ENCODE measurements at places on chromosomes 13 and 19.
A peak's percentile ranks its signal among the peaks of the same experiment; 100 is the strongest.

GRCh38 chr13:92224825-92225224 lies 826.4 kb downstream of the GPC5 start:
- DNase-seq: no peak

GRCh38 chr19:53826876-53827275 lies 2.8 kb upstream of the NLRP12 start:
- no peak for DNase-seq

DNA sequence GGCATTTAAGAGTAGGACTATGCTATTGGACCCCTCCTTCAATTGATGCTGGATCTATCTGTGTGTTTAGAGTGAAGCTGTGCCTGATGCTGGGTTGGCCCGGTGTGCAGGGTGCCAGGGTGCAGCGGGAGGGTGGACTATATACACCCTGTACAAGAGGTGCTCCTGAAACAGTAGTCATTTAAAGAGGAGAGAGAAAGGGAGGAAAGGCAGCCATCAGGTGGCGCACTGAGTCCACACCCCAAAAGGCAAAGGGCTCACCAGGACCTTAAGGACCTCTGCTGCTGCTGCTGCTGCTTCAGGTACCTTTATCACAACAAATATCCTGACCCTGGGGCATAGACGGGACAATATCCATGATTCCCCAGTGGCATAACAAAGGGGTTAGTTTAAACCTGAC lies 39.4 kb downstream of the ZNF136 start:
- peak; percentile 7 for DNase-seq

GRCh38 chr19:47331931-47332547 lies at the start of gene C5AR2:
Gene C5AR2 (plus strand): TSS chr19:47332175. CDS start chr19:47340800, 8,625 bp downstream.
- peak; percentile 50 for DNase-seq

DNA sequence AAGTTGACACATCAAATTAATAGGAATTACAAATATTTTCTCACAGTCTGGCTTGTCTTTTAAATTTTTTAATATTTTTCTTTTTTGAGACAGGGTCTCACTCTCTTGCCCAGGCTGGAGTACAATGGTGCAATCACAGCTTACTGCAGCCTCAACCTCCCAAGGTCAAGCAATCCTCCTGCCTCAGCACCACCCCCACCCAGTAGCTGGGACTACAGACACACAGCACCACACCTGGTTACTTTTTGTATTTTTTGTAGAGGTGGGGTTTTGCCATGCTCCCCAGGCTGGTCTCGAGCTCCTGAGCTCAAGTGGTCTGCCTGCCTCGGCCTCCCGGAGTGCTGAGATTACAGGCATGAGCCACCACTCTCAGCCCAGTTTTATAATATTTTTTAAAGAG lies 72.0 kb downstream of the SPATA13 start:
- DNase-seq: no peak

DNA sequence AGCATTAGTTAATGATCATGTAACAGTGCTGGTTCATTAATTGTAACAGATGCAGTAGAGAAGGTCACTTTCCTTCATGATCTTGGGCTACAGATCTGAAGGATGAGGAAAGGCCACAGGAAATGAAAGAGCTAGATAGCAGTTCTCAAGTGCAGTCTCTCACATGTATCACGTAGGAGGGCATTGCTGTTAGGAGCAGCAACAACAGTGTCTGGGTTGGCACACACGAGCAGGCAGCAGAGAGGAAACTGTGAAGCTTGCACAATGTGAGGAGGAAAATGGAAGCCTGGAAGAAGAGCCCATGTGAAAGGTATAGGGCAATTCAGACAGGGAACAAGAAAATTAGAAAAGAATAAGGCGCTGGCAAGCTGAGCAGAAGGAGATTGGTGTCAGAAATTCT lies 1741.5 kb downstream of the PCDH9 start:
- peak; percentile 44 for DNase-seq

DNA sequence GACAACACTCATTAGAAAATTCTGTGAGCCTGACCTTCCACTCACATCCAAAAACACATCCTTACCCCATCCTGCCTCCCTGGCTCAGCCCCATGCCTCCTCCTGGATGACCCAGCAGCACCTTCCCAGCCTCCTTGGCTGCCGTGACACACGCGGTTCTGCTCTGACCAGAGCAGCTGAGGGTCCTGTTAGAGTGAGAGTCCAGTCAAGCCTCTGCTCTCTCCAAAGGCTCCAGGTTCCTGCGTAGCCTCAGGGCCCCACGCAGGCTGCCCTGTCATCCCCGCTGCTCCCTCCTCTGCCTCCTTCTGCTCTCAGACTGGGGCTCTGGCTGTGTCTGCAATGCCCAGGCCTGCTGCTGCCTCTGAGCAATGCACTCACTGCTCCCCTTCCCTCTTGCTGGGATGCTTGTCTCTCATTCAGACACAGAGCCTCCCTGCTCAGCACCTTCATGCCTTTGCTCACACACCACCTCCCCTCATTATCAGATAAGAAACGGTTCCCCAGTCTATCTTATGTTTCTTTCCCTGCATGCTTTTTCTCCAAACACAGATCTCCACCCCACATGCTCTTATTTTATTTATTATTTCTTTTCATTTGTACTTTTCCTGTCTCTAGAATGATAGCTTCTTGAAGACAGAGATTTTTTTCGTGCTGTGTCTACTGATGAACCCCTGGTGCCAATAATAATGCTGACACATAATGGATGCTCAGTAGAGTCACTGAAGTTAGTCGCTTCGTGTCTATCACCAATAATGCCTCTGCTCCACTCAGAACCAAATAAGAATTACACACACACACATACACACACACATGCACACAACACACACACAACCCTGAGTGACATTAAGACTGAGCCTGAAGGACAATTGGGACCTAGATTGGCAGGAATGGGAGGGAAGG lies 10.2 kb upstream of the SIGLEC6 start:
- no peak for DNase-seq

GRCh38 chr19:54955376-54955775 lies 8.0 kb upstream of the NLRP7 start:
- DNase-seq: peak; percentile 42

- no peak for DNase-seq
Observed at GRCh38 chr13:48975101-48975855, 434 bp upstream of the FNDC3A start.

GRCh38 chr13:93430381-93430780 lies 203.8 kb downstream of the GPC6 start:
- no peak for DNase-seq

GRCh38 chr19:14368011-14368513 lies 13.2 kb upstream of the ADGRE5 start:
- peak; percentile 85 for DNase-seq

DNA sequence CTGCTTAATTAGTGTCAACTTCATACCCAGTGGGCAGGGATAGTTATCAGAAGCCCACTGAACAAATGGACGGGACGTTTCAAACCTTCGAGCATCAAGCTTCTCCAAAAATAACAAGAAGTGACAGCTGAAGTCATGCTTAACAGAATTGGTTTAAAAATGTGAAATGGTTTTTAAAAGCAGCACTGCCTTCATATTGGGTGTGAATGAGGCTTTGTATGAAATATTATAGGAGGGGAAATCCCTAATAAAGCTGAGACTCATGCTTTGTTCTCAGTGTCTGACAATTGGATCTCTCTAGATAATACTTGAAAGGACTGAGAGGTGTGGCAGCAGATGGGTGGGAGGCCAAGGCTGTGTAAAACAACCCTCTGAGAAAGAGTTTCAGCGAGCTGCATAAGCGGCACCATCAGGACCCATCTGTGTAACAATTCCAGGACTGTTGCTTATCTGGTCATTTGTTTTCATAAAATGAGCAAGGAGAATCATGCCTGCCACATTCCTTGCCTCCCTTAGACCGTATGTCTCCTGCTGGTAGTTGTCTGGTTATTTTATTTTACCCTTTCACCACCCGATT lies 667.7 kb downstream of the DIAPH3 start:
- DNase-seq: no peak

DNA sequence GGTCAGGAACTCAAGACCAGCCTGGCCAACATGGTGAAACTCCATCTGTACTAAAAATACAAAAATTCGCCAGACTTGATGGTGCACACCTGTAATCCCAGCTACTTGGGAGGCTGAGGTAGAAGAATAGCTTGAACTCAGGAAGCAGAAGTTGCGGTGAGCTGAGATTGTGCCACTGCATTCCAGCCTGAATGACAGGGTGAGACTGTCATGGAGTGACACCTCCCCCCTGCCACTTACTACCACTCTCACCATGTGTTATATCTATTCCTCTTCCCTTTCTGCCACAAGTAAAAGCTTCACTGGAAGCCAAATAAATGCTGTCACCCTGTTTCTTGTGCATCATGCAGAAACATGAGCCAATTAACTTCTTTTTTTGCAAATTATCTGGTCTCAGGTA lies 10.6 kb upstream of the CEACAM4 start:
- peak; percentile 31 for DNase-seq

GRCh38 chr13:37715606-37716015 lies 117.0 kb upstream of the POSTN start:
- DNase-seq: no peak

GRCh38 chr19:58089846-58090245 lies 8.2 kb downstream of the ZSCAN18 start:
- DNase-seq: no peak

GRCh38 chr13:39282400-39282972 lies 244.2 kb downstream of the NHLRC3 start:
- DNase-seq: peak; percentile 27
